SK-N-SH treated with all-trans-retinoic acid at 6 μM for 48 hours (cell line): ENCODE measurements at places on chromosomes 4 and X.

DNA sequence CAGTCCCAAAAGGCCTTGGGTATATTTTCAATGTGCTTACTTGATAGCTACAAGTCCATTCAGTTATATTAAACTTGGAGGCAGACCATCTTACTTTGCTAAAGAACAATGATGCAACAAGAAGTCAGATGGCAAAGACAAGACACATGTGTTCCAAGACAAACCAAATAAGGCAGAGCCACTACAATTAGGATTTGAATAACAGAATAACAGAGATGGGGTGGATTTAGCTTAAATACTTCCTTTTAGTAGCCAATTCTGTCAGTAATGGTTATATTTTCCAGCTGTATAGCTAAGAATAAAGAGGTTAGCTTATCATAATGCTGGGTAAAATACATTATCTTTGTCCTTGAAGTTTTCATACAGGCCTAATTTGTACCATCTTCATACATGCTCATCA, 37.7 kb upstream of the FRAS1 start:
- no peak for ATAC-seq

- ATAC-seq, result no peak
These were observed 7.0 kb upstream of the ADGRA3 start for GRCh38 chr4:22522706-22523501.

GRCh38 chrX:2933125-2933900, 4.2 kb upstream of the ARSD start:
- no peak for ATAC-seq

DNA sequence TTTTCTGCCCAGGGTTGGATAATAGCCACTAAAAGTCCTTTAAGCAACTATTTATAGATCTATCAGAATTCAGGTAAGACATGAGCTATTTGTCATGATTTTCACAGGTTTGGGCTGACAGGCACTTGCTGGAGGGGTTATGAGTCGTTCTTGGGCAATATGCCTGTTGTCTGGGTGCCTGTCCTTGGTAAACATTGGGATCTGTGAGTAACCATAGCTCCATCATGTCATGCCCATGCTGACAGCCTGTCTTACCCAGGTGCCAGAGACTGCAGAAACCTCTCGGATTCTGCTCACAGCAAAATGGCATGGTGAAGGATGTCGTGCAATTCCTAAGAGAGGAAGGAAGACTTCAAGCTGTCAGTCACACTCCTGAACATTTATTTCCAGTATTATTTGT, 116.0 kb upstream of the PUDP start:
- ATAC-seq, result no peak

DNA sequence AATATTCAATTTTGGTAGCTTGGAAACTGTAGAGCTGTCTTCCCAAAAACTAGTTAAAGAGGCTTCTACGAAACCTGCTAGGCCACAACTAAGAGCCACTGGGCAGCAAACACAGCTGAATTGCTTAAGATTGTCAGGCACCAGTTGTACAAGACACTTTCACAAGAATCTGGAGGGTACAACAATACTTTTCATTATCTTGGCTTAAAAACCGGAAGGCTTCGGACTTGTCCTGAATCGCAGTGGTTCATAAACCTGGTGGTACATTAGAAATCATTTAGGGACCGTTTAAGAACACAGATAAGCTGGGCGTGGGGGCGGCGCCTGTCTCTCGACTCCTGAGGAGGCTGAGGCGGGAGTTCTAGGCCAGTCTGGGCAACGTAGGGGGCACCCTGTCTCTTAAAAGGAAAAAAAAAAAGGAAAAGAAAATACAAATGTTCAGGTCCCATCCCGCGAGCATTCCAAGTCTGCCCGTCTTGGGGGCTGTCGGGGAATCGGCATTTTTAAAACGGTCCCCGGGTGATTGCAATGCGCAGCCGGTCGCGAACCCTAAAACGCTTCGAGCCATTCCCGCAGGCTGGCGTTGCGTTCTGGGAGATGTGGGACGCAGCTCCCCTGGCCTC, 763 bp downstream of the PYURF start:
- ATAC-seq, result peak; percentile 57

DNA sequence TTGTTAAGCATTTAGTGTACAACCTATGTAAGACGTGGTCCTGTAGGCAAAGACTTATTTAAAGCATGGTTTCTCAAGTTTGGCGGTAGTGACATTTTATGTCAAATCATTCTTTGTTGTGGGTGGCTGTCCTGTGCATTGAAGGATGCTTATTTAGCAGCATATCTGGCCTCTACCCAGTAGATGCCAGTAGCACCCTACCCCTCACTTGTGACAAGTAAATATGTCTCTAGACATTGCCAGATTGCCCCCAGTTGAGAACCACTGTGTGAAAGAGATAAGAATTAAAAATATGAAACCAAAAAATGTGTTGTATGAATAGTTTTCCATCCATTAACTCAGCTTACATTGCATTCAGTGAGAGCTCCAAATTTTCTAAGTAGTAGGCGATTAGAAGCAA, 25.5 kb downstream of the MMAA start:
- ATAC-seq, result no peak

GRCh38 chr4:40241941-40242340, 45.1 kb downstream of the RHOH start:
- ATAC-seq, result no peak

GRCh38 chr4:188439641-188440311, 300.5 kb downstream of the TRIML1 start:
- ATAC-seq, result peak; percentile 73

DNA sequence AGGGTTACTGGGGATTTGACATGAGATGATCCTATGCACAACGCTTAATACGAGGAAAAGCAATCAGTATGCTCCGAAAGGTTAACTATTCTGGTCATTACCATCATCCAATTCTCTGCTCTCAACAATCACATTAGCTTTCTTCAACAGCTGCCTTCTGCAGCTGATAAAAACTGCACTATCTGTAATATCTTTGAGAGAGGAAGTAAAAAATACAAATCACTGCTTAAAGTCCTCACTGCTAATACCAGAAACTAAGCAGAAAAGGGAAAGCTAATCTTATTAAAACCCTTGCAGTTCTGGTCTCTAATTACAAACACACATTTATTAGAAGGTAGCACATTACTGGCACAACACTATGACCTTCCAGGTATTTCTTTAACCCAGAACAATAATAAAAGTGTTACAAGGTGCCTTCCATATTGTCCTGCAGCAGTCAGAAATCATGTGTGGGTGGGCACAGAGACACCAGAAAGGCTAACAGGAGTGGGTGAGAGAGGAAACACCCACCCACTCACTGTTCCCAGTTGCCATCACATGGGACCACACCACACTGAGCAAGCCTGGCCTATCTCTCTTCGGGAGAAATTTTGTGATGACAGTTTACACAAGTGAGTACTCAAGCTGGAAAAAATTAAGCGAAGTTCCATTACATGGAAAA, 71.0 kb downstream of the RELL1 start:
- ATAC-seq, result peak; percentile 73; the same call in 2 of the 3 replicates

GRCh38 chrX:123749643-123750042, 16.8 kb upstream of the THOC2 start:
- ATAC-seq, result peak; percentile 62

- no peak for ATAC-seq
These were observed 92.0 kb upstream of the CLCN4 start for GRCh38 chrX:10064736-10065135.

- ATAC-seq, result peak; percentile 51
These were observed 226.8 kb downstream of the CAMK2D start for GRCh38 chr4:113534711-113535110.

- peak; percentile 91 for ATAC-seq
These were observed 937.1 kb downstream of the CCSER1 start for GRCh38 chr4:91064157-91064853.

DNA sequence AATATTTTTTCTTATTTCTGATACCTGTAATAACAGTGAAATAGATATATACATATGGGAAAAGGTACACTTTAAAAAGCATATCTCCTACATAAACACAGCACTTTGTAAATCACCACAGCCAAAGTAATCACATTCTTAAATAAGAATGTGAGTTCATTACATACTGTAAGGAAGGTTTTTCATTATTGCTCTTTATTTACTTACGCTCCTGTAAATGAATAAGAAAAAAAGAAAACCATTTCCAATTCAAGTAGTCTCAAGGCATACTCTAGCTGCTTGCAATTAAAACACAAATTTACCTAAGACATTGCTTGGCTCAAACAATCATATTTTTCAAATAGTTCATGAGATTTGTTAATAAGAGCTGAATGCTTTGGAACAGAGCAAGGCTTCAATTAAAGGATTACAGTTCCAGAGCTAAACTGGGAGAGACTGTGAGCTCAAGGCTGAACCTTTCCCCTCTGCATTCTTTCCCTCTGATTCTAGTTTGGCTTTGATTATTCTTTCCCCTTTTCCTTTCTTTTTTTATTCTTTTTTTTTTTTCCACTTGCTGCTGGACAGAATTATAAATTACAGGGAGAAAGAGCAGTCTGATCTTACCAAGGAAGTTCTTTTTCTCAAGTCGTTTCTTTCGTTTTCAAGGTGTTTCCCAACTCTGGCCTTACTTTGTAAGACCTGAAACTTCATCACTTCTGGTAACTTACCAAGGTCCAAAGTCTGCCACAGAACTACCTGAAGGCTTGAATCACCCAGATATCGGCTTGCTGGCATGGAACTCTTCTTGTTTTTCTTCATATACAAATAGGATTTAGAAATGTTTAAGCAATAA, 278.3 kb downstream of the INPP4B start:
- ATAC-seq, result peak; percentile 69

DNA sequence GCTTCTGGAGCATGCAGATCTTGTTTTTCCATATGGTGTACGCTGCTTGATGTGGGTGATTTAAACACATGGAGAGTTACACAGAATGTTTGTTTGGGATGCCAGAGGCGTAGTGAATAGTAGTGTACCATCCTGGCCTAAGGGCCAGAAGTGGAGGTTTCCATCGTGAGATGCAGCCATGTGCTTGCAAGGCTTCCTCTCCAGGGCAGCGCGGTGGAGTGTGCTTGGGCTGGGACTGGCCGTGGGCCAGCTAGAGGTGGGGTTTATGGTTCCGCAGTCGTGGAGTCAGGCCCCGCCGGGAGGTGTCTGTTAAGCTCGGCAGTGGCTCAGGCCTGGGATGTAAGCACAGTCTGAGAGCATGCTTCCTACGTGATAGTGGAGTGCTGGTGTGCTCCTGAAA, 14.0 kb downstream of the STOX2 start:
- no peak; the same call in 2 of the 3 replicates for ATAC-seq

DNA sequence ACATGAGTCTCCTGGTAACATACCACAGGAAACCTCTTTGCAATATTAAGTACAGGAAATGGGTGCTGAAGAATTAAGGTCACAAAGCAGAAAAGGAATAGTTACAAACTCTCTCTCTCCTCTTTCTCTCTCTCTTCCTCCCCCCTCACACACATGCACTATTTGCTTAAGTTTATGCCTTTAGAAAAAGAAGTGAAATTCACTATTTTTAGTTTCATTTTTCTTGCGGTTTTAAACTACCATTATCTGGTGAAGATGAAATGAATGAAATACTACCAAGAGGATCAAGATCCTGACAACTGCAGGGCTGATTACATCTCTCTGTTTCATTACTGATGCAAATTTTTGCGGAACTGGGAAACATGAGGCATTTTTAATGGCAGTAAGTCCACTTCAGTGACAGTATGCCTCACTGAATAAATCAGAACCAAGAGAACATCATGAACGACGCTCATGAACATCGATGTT, 64.3 kb upstream of the FTHL17 start:
- no peak for ATAC-seq
